Occipital lobe (tissue), 3 donors: ENCODE measurements at places on chromosomes 12 and 14. TPM values are rescaled to one million over a fixed set of nuclear protein-coding genes. Genes with fewer than 3 reads are reported as not detected.

GRCh38 chr12:1099158-1099557 is 108.1 kb downstream of the ERC1 start:
- DNase-seq, result no peak

DNA sequence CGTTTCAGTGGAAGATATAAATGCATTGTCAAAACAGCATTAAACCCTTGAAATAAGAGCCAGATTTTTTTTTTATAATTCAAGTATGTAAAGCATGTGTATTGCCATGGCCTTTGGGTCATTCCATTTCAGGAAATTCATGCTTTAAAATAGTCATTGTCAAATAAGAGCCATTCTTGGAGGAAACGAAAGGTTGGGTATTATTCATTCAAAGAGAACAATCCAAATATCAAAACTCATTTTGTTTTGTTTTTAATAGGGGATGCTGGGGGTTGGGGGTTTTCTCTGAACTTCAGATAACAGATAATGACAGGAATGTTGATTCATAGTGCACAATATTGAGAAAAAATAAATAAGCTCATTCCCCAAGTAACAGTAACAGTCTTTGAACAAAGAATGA is 174.4 kb upstream of the NUDT4 start:
- no peak for DNase-seq

GRCh38 chr12:27604431-27604830 is 80.4 kb downstream of the PPFIBP1 start:
- DNase-seq, result no peak

The ABHD12B gene
- not detected for total RNA-seq

The FBRSL1 gene
- total RNA-seq, result 5.3 TPM

GRCh38 chr12:123992118-123992825 is 19.3 kb downstream of the ZNF664 start:
- no peak for DNase-seq

GRCh38 chr12:68665016-68665569 is 21.7 kb upstream of the NUP107 start:
- DNase-seq, result no peak

DNA sequence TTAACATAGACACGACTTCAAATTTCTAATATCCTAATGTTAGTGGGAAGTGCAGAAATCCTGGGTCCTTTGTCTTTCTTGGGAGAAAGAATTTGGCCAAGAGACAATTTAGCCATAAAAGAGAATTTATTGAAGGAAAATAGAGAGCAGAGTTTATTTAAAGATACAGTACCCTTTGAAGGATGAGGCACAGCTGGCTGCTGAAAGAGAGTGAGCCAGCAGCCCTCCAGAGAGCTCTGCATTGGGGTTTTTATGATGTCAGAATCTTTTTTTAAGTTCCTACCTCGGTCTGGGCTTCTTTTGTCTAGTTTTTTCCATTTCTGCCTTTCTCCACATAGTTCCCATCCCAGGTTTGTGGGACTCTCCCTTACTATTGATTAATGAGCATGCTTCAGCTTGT is 37.5 kb downstream of the CCER1 start:
- no peak for DNase-seq

The PTCSC3 gene
- not detected for total RNA-seq

GRCh38 chr12:82082501-82082900 is 275.7 kb downstream of the CCDC59 start:
- DNase-seq, result no peak

The ST8SIA1 gene
- 29.6 TPM for total RNA-seq

The C12orf54 gene
- total RNA-seq, result not detected

GRCh38 chr14:77965919-77966435 is 166.1 kb downstream of the ADCK1 start:
- DNase-seq, result peak; percentile 11

DNA sequence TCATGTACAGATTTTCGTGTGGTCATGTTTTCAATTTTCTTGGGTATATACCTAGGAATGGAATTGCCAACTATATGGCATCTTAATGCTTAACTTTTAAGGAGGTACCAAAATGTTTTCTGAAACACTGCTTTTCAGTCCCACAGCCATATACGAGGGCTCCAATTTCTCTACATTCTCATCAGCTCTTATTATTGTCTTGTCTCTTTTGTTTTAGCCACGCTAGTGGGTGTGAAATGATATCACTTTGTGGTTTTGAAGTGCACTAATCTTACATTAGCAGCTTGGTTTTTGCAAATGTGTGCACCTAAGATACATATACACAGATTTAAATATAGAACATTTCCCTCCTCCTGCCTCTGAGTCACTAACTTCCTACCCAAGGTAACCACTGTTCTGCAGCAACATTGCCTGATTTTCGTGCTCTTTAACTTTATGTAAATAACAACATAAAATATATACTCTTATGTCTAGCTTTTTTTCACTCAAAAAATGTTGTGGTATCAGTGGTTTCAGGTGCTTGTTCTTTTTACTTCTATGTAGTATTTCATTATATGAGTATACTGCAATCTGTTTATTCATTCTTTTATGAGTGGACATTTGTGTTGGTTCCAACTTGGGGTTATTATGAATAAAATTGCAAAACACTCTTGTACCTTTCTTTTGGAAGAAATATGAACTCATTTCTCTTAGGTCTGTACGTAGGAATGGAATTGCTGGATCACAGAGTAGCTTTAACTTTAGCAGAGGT is 73.1 kb downstream of the ZFP36L1 start:
- DNase-seq, result no peak

The SLC35E3 gene
- 10.8 TPM for total RNA-seq

- DNase-seq, result no peak
Measured at GRCh38 chr14:85686908-85687307, 157.0 kb downstream of the FLRT2 start.

- DNase-seq, result peak; percentile 12
Measured at GRCh38 chr12:6603095-6603567, 4.0 kb downstream of the CHD4 start.

- no peak for DNase-seq
Measured at GRCh38 chr12:79155683-79156082, 291.1 kb downstream of the SYT1 start.

DNA sequence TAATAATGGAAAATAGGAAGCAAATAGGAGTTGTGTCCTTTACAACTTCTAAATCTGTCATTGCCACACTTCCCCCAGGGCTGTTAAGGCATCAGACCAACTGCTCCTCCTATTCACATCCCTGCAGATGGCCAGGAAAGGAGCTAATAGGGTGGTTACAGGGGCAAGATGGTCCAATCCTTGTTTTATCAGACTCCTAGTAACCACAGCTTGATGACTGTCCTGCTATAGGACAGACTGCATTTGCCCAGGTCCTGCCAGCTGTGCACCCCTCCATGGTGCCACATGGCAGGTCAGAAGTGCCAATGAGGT is 10.9 kb upstream of the KRT2 start:
- no peak for DNase-seq

The TRIP11 gene
- total RNA-seq, result 49.4 TPM

- DNase-seq, result no peak
Measured at GRCh38 chr12:49314811-49315210, 8.2 kb upstream of the TROAP start.

DNA sequence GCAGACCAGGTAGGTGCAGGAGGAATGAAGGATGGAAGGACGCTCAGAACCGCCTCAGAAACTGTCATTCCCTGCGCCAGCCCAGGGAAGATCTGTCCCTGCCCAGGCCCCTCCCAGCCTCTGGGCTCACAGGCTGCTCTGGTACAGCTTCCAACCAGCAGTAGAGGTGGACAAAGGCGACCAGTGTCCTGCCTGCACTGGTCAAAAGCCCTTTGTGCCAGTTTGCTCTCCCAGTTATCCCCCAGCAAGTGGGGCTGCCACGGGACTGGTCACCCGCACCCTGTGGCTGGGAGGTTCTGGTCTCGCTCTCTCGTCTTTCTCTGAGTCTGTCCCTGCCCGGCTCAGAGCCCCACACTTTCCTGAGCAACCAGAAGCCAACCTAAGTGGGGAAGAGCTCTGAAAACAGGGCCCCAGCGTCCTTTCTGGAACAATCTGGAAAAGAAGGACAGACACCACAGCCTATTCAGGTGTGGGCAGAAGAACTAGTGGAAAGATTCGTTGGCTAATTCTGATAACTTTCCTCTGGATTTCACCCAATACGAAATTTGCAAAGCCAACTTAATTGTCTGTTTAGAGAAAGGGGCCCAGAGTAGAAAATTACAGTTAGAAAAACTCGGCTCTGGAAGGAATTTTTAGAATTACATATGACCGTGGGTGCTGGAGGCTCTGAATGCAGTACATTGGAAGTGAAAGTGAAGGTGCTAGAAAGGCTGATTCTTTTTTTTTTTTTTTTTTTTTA is 21.7 kb downstream of the SNRNP35 start:
- peak; percentile 85 for DNase-seq

DNA sequence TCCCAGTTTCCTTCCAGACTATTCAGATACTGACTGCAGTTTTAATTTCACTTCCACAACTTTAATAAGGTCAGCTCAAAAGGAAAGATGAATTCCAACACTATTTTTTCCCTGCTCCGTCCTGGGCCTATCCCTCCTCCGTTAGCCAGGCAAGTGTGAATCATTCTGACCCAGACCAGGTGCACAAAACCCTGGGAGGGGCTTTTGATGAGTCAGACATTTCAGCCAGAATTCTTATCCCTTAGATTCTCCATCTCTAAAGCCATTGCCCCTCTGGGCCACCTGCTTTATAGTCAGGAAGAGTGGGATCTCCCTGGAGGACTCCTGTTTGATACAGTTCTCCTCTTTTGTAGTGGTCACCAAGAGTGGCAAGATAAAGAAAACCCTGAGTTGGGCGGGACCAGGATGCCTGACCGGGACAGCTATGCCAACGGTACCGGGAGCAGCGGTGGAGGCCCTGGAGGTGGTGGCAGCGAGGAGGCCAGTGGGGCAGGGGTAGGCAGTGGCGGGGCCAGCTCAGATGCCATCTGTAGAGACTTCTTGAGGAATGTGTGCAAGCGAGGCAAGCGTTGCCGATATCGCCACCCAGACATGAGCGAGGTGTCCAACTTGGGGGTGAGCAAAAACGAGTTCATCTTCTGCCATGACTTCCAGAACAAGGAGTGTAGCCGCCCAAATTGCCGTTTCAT is 2.2 kb downstream of the ZC3H10 start:
- no peak for DNase-seq

GRCh38 chr14:39967885-39968284 is 535.7 kb upstream of the FBXO33 start:
- no peak for DNase-seq

GRCh38 chr14:24411443-24412389 is 12.9 kb downstream of the NYNRIN start:
- DNase-seq, result no peak
